Activated gamma-delta T cell treated with anti-CD3 and anti-CD28 coated beads, Interleukin-2, amount 50 U/mL, for 16 hours (primary cell): ENCODE measurements at places on chromosomes 13 and 19.

GRCh38 chr13:94590744-94591143 is 5.2 kb downstream of the TGDS start:
- no peak for DNase-seq

DNA sequence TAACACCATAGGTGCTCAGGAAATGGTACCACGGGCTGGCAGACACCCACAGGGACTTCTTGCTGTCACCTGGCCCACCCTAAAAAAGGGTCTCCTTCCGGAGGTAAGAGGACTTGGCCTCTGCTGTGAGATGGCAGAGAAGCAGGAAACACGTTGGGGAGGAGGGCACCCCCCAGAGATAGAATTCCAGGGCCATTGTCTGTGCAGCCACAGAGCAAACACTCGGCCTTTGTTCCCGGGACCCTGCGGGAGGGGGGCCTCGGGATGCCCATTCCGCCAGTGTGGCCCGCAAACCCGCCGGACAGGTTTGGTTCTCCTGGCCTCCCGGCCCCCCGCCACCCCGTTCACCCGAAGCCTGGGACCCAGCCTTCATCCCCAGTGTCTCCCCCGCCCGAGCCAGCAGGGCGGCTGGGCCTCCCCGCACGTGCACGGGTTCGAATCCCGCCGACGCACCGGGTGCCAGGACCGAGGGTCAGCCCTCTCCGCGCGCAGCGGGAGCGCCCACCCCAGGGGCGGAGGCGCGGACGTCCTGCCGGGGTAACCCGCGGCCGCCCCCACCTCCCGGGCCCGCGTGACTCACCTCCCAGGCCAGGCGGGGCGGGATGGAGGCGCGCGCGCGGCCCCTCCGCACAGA is 714 bp downstream of the PLPP2 start:
- peak; percentile 27 for DNase-seq

DNA sequence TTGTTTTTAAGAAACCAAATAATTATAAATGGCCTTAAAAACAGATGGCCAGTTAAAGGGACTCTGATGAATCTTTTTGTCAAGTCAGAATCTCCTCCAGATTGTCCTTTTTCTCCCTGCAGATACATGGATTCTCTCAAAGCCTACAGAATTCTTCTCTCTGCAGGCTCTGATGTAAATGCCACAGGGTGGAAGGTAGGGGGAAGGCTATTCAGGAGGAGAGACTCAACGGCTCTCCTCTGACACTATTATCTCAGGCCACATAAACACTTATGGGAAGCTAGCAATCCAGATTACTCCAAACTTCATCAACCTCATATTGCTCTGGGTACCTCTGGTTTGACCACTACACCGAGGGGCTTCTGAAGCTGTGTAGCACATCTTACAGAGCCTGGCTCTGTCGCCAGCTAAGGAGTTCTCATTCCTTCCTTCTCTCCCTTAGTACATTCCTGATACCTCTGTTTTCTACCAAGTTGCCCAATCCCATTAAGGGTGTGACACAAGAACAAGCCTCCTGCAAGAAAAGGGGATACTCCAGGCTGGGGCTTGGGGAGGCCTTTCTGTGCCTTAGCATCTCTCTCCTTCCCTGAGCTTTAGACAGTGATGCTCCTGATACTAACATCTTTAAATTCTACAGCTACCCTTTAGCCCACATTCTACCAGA is 14.9 kb downstream of the LCP1 start:
- DNase-seq = no peak

DNA sequence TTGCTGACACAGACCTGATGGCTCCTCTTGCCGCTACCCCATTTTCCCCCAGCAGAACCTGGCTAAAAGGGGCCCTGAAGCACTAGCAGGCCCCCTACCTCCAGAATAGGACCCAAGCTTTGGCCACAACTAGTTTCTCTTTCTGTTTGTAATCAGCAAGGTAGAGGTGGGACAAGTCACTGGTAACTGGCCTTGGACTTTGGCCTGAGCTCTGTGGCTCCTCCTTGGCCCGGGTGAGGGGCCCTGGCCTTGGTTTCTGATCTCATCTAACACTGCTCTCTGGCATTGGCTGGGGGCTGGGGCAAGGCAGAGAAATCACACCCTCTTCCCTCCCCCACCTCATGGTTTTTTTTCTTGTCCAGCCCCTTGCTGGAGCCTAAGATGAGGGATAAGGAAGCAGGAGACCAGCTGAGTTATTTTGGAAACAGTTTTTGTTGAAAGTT is 2.1 kb downstream of the CALM3 start:
- DNase-seq = no peak
